Dermis microvascular lymphatic vessel endothelial cell (primary cell): ENCODE measurements at places on chromosomes 16 and 17. TPM values are rescaled to one million over a fixed set of nuclear protein-coding genes. Genes with fewer than 3 reads are reported as not detected.

DNA sequence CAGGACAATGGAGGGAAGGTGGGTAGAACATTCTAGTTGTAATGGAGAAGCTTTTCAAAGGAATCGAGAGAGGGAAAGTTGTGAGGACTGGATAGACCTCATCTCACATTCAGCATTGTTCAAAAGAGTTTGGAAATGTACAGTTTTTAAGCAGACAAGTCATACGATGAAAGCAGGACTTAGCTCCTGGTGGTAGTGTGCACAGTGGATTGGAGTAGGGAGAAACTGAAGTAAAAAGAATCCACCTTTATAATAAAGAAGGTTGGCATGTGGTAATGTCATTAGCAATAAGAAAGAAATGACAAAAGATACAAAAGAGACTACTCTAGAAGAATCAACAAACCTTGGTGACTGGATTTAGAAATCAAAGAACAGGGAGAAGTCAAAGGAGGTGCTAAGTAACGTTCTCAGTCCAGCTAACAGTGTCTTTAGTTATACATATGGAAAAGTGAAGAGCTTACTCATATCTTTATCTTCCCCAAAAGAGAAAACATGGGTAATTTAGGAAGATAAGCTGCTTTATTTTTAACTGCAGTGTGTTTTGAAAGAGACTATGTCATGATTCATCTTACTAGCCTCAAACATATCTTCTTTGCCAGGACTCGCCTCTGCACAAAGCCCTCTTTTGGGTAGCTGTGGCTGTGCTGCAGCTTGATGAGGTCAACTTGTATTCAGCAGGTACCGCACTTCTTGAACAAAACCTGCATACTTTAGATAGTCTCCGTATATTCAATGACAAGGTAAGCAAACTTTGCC is 18.7 kb upstream of the EVI2A start:
- DNase-seq = no peak

GRCh38 chr17:77310336-77310735 is 169.6 kb downstream of the SEC14L1 start:
- DNase-seq = no peak

DNA sequence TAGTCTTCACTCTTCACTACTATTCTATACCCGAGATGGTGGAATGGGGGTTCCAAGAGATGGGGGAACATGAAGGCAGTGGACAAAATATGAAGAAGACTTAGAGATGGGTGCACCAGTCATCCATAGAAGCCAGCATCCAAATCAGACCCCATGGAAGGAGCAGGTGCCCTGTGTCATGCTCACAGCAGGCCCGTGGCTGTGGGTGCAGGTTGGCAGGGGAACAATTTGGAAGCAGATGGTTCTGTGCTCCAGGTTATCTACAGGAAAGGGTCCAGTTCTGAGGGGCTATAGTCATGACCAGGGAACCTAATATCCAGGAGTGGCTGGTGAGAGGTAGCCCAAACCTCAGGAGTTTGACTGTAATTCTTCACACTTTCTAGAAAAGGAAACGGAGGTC is 9.6 kb upstream of the LPCAT2 start:
- DNase-seq = no peak

DNA sequence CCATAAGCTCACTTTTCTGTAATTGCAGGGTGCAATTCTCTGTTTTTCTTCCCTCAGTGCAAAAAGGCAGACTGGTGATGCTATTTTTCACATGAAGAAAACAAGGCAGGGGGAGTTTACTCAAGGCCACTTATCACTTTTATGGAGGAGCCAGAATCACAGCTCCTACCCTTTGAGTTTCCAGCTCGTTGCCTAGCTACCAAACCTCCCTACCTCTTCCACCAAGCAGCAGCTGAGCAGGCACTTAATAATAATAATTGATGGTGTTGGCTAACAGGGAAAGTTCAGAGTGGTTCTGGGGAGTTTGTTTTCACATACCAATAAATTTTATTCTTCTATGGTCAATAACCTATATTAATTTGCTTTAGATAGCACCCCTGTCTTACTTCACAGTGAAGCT is 31.9 kb upstream of the MPHOSPH6 start:
- DNase-seq = no peak

- no peak for DNase-seq
Observed at GRCh38 chr16:13176711-13177110, 275.3 kb downstream of the SHISA9 start.

DNA sequence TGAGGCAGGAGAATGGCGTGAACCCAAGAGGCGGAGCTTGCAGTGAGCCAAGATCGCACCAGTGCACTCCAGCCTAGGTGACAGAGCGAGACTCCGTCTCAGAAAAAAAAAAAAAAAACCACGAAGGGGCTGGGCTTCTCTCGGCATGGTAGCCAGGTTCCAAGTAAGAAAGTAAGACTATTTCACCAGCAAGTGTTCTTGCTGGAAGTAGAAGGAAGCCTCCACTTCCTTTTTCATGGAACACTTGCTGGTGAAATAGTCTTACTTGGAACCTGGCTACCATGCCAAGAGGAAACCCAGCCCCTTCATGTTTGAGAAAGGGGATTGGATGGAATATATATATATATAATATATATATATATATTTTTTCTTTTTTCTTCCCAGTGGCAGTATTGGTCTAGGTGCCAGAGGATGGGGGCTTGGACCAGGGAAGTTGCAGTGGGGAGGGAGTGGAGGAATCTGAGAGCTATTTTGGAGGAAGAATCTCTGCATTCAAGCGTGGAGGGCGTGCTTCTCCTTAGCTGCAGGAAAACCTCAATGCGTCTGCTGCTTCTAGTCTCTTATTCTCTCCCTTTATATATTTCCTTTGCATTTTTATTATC is 7.2 kb upstream of the N4BP1 start:
- no peak for DNase-seq

DNA sequence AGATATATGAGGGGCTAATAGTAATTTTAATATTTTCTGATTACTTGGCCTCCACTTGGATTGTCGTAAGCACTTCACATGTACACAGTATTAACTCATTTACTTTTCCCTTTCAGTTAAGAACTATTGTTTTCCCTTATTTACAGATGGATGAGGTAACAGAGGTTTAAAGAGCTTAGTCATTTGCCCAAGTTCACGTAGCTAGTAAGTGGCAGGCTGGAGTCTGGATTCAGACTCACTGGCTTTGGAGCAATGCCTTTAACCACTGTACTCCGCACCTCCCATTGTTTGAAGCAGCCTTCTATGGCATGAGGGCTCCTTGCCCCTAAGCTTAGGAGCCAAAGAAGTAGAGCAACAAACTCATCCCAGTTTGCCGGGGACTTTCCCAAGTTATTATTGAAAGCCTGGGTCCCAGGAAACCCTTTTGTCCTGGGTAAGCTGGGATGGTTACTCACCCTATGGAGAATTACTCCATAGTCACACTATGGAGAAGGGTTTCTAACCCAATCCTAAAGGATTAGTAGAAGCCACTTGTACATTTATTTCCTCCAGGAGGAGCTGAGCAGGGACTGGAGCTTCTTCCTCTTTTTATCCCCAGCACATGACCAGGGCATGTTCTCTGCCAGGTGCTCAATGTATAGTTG is 12.3 kb downstream of the FOXL1 start:
- no peak for DNase-seq

DNA sequence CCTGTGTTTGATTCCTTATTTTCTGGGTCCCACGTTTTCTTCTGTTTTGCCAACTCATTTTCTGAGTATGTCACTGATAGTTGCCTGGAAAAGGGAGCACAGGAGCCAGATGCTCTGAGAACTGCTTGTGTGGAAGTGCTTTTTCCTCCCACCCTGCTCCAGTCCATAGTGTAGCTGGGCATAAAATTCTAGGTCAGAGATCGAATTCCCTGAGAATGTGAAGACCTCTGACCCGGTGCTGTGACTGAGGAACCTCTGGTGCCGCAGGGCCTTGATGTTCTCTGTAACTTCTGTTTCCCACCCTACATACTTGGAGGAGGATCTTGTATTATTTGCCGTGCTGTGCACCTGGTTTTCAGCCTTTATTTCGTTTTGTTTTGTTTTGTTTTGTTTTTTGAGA is 19.5 kb upstream of the CAPN15 start:
- DNase-seq = no peak

- DNase-seq = no peak
Observed at GRCh38 chr17:77440560-77440981, 299.8 kb downstream of the SEC14L1 start.

DNA sequence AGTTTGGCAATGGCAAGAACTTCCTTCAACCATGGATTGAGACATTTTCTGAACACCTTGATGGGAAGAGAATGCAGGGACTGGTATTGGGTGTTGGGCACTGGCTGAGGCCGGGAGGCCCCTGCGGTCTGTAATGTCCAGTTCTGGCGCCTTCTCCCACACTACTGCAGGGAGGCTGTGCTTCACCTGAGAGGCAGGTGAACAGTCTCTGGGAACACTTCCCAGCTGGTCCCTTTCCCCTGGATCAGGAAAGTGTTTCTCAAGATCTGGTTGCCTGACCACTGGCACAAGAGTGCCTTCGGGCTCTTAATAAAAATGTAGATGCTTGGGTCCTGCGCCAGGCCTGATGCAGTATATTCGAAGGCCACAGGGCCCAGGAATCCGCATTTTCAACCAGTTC is 28.5 kb upstream of the NAT9 start:
- no peak for DNase-seq

GRCh38 chr17:58556833-58557250 is 42.4 kb upstream of the MTMR4 start:
- no peak for DNase-seq

- peak; percentile 79 for DNase-seq
Observed at GRCh38 chr17:19004421-19005136, at the start of gene FAM83G. Gene FAM83G, minus strand, starts transcription at chr17:19004764. Its CDS starts 723 bp downstream, at chr17:19004041.

DNA sequence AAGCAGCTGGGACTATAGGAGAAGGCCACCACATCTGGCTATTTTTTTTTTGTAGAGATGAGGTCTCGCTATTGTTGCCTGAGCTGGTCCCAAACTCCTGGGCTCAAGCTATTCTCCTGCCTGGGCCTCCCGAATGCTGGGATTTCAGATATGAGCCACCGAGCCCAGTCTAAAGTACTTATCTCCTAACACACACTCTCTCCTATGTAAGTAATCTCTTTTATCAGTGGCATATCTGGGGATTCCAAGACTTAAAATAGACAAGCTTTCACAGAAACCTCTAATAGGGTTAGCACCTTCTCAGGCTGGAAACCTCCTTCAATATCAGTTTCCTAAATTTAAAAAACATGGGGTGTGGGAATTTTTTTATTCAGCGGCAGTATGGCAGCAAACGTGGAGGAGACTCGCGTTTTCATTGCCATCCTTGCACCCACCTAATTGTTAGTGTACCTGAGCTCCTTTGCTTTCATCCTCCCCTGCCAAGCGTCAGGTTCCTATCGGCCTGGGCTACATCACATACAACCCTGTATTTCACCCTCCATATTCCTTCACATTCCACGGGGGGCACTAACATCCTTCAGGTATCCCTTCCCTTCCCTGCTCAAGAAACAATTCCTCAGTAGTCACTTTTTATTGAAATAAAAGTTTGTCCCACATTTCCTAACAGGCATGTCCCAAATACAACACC is 1.1 kb downstream of the EZH1 start:
- peak; percentile 35 for DNase-seq

DNA sequence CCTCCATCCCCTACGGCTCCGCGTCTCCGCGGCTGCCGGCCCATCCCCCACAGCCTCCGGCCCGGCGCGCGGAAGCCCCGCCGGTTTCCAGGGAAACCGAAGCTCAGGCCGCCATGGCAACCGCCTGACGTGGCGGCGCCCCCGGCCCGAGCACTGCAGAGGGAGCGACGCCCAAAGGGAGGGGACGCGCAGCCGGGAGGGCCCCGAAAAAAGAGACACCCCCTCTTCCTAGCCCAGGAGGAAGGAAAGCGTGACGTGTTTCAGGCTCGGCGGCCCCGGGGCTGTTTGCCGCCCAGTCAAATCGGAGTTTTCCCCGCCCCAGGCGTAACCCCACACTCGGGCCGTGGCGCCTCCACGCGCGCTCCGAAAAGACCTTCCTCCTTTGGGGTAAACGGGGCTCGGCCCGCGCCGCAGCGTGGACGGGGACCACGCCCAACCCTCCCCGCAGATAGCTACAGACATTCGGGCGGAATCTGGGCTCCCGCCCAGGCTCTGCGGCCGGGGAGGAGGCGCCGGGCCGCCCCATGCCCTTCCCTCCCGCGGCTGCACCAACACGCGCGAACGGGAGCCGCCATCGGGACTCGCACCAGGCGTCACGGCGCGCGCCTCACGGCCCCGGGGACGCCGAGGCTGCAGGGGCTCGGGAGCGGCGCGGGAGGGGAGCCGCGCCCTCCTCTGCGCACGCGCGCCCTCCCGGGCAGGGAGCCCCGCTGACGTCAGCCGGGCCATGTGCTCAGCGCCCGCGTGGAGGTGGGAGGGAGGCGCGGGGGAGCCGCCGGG is 7.5 kb downstream of the MNT start:
- DNase-seq = peak; percentile 66

GRCh38 chr16:8963010-8963820 is 491 bp downstream of the USP7 start:
- DNase-seq = peak; percentile 30

DNA sequence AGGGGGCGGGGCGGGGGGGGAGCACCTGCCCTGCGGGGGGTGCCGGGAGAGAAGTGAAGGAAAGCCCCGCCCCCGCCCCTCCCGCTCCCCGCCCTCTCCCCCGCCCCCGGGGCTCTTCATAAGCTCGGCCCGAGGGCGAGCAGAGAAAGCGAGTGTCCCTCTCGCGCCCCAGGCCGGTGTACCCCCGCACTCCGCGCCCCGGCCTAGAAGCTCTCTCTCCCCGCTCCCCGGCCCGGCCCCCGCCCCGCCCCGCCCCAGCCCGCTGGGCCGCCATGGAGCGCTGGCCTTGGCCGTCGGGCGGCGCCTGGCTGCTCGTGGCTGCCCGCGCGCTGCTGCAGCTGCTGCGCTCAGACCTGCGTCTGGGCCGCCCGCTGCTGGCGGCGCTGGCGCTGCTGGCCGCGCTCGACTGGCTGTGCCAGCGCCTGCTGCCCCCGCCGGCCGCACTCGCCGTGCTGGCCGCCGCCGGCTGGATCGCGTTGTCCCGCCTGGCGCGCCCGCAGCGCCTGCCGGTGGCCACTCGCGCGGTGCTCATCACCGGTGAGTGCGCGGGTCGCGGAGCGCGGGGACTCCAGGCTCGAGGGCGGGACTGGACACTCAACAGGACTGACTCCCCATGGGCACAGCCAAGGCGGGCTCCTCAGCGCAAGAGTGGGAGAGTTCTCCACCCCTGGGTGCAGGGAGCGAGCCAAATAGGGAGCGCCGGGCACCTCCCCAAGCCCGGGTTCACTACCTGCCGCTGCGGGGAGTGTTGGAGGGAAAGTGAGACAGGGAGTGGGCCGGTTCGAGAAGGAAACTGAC is at the start of gene HSD11B2:
Gene HSD11B2, plus strand, starts transcription at position 145 of the 798 bp plus-strand sequence. Its CDS starts 128 bp downstream, at position 273.
- DNase-seq = peak; percentile 78

The SSTR5 gene
- 0.13 and 0.38 TPM in 2 replicates for total RNA-seq

The CTRB1 gene
- total RNA-seq = not detected in 2 replicates

The CCL4 gene
- not detected in 2 replicates for total RNA-seq

The SMIM5 gene
- total RNA-seq = under 0.01 TPM in 1 of 2 replicates, not detected in the other

The ZNF385C gene
- under 0.01 TPM in 1 of 2 replicates, not detected in the other for total RNA-seq

The DOC2A gene
- under 0.01 and 0.13 TPM in 2 replicates for total RNA-seq

The SCARF1 gene
- total RNA-seq = 80.7 and 99.4 TPM in 2 replicates
